ENCODE measurements at places on chromosomes 6 and 20.

DNA sequence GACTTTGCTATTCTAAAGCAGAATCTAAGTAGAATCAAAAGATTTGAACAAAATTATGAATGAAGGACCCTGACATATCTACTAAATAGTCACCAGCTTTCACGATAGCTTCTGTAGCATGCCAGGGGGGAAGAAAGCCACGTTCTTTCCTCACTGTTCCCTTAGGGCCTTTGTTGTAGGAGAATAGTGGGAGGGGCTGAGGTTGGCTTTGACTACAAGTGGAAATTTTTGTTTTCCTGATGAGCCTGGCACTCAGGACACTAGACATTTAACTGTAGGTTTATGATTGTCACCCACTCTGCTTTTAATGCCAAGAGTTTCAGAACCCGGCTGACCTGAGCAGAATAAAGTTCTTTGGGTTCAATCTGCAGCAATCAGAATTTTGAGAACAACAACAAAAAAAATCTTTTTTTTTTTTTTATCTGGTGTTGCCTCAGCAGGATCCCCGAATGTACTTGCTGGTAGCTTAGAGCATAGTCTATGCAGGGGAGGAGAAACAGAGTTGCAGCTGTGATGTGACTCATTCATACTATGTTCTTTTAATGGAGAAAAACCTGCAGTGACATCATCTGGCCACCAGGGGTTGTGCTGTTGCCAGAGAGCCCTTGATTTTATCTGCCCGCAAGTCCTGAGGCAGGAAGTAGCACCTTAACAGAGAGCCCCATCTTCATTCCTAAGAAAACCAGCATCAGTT, 38.5 kb downstream of the TPD52L1 start:
- peak; percentile 65 for DNase-seq

DNA sequence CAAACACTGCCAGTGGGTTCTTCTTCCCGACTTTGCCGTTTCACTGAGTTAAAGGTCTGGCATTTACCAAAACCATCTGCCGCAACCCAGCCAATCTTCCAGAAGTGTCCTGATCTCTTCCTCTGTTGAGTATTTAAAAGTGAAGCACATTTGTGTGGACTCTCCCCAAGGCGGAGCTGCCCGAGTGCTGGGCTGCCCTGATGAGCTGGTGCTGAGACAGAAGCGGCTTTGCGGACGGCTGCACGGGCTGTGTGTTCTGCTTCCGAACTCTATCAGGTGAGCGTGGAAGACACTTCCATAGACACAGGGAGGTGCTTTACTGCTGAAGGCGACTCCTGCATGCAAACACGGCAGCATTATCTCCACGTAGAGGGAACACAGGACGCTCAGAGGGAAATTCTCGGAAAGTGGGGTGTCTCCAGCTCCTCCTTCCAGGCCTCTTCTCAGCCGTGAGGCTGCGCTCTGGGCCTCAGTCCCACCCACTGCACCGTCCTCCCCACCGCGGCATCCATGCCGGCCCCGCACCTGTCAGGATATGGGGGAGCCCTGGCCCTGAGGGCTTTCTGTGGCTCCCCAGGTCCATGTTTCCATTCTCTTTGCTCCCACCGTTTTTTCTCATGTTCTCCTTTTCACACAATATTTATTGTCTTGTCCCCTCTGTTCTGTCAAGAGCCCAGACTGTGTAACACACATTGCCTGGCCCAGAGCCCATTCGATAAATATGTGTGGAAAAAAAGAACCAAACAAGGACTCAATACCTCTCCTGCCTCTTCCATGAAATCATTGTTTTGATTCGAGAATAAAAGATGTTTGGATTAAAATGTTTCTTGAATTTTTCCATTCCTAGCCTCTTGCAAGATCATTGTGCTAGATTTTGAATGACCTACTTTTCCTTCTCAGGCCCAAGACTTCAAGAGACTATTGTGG, 205.1 kb downstream of the DLL1 start:
- DNase-seq, result peak; percentile 22

GRCh38 chr6:166167801-166168615, at the start of gene TBXT:
TSS of gene TBXT (minus strand) at chr6:166167851. CDS start at chr6:166167591, 260 bp downstream.
- DNase-seq, result no peak

- DNase-seq, result no peak
Measured at GRCh38 chr6:150702675-150703074, 103.0 kb downstream of the PLEKHG1 start.

GRCh38 chr6:3304500-3305215, 45.9 kb downstream of the PSMG4 start:
- DNase-seq, result no peak

GRCh38 chr6:48067148-48067712, 43.8 kb downstream of the PTCHD4 start:
- DNase-seq, result no peak

DNA sequence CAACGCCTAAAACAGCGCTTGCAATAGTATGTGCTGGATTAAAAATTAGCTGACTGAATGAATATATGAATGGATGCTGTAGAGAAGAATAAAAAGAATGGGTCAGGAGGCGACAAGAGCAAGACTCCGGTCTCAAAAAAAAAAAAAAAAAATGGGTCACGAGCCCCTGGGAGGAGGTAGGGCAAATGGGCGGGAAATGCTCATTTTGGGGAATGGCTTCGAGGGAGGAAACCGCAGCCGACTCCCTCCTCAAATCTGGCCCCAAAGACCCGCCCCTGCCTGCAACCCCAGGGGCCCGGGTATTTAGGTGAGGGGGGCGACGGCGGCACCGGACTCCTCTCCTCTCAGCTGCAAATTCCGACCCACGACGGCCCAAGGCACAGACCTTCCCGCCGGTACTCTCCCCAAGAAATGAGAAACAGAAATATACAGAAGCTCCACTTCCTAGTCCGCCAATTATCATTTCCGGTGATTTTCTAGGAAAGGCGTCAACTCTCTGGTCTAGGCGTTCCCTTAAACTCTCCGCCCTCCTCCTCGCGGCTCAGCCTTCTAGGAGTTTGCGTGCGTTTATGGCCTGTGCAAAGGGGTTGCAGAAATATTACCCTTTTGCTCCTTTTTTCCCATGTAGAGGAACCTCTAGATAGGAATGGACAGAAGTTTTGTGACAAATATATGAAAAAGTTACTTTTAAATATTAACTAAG, at the start of gene ZNF311:
Gene ZNF311 (minus strand): TSS at position 133 of the 703 bp plus-strand sequence. CDS start 1,361 bp downstream, outside the sequence.
- peak; percentile 52 for DNase-seq

- no peak for DNase-seq
Measured at GRCh38 chr6:160505970-160506369, 157.8 kb downstream of the SLC22A3 start.

- DNase-seq, result no peak
Measured at GRCh38 chr6:139473731-139474130, 99.3 kb upstream of the CITED2 start.

GRCh38 chr6:71294121-71294523, 5.5 kb downstream of the OGFRL1 start:
- no peak for DNase-seq

DNA sequence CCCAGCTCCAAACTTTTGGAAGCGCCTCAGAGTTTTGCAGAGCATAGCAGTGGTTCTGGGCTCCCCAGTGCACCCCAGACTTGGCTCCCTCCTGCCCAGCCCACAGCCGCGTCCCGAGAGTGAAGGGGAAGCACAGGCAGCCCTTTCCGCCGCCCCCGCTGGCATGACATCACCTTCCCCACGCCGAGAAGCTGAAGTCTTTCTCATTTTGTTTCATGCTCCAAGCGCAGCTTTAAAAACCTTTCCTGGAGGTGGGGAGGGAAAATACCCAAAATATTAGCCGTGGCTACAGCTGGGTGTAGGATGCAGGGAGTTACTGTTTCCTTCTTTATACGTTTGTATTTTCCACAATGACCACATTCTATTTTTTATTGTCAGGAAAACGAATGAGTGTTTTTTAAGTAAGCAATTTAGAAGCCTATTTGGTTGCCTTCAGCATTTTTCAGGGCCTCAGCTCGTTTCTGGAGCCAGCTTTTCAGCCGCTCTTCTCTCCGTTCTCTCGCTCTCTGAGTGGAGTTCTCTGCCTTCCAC, 72.9 kb downstream of the SNX5 start:
- DNase-seq, result peak; percentile 84

GRCh38 chr6:53974941-53975340, 136.3 kb upstream of the MLIP start:
- no peak for DNase-seq

DNA sequence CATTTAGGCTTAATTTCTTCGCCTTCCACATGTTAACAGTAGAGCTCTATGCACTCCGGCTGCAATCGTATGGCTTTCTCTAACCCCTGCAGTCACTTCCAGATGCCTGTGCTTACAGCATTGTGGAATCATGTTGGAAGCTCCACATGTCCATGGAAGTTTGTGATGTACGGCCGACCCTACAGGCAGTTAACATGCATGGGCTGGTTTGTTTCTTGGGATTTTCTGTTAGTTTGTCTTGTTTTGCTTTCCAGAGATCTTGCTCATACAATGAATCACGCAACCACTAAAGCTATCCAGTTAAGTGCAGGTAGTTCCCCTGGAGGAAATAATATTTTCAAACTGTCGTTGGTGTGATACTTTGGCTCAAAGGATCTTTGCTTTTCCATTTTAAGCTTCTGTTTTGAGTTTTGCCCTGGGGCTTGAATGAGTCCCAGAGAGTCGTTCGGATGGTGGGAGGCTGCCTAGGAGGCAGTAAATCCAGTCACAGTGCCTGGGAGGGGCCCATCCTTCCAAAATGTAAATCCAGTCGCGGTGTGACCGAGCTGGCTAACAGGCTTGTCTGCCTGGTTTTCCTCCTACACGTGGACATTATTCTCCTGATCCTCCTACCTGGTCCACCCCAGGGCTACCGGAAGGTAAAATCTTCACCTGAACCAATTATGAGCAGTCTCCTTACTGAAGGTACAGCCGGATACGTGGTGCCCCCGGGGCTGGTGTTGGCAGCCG, 225.9 kb downstream of the SMOC2 start:
- no peak for DNase-seq

DNA sequence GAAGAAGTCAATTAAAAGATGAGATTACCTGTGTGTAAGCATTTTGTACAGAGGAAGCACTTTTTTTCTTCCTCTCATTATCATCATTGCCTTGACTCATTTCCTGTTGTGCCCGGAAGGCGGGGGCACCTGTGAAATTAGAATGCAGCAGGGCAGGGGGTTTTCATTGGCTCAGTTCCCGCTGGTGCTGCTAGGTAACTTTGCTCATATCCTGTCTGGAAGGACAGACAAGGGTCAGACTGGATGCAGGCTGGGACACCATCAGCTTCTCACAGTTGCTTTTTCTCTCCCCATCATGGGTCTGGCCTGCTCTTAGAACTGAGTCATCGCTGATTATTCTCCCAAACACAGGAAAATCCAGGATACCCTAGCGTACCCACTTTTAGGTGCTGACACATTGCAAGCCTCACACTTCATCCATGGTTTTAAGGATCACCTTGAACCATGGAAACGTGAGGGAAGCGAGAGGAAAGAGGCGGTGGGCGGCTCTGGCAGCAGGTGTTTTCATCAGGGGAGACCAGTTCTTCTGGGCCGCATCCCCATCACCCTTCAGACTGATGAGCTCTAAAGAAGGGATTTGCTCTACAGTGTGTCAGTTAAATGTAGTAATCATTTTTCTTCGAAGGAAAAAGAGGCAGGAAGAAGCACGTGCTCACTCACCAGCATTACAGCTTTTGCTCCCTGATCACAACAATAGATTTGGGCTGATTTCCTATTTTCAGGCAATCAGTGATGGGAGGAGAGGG, 195.7 kb upstream of the SASH1 start:
- peak; percentile 59 for DNase-seq

GRCh38 chr20:63686492-63687321, 9.7 kb upstream of the TNFRSF6B start:
- peak; percentile 60 for DNase-seq

GRCh38 chr20:35009665-35010328, 54.1 kb downstream of the MYH7B start:
- no peak for DNase-seq

DNA sequence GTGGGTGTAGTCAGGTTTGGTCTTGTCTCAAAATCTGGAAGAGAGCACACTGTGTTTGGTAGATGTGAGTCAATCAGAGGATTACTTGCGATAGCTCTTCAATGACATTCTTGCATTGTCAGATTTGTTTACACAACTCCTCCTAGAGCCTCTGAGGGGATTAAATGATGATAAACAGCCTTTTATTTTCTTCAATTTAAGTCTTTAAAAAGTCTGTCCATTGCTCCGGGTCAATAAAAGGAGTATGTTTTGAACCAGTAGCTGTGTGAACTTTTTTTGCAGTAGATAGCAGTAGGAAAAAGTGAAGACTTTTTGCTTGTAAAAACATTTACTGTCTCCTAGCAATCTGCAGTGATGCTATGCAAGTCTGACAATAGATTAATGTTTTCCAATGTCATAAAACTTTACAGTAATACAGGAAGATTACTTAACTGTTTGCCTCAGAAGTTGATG, 49.9 kb downstream of the GJA1 start:
- no peak for DNase-seq

DNA sequence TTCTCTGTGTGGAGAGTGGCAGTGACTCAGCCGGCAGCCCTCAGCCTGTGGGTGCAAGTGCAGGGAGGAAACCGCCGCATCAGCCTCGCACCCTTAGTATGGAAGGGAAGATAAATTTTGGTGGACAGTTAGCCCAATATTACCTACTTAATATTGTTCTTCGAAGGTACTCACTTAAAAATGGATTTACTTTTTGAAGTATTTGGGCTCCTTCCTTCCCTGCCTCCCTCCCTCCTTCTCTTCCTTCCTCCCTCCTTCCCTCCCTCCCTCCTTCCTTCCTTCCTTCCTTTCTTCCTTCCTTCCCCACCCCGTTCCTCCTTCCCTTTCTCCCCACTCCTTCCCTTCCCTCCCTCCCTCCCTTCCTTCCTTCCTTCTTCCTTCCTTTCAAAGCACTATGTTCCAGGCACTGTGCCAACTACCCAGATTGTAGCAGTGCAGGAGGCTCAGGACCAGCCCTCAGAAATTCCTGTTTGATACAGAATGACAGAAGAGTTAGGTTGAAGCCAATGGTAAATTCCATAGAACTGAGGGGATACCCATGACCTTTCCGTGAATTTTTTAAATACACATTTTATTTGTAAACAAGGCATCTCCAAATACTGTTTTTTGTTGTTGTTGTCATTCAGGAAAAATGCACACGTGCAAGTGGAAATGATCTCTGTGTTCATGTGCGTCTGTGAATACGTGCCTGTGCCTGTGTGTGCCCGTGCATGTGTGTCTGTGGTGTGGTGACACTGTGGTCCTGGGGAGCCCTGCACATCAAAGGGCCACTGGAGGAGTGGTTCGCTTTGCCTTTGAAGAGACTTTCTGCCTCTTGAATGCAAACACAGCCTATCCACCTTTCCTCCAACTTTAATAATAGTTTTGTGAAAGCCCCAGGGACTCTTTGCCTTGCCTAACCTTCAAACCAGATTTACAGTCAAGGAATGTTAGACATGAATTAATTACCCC, 141.7 kb downstream of the EDN3 start:
- no peak for DNase-seq

GRCh38 chr6:127857051-127857637, 43.7 kb downstream of the THEMIS start:
- no peak for DNase-seq
